ENCODE measurements at places on chromosomes 12 and 14.

GRCh38 chr14:51627313-51627712, 24.4 kb upstream of the FRMD6 start:
- DNase-seq, result no peak

DNA sequence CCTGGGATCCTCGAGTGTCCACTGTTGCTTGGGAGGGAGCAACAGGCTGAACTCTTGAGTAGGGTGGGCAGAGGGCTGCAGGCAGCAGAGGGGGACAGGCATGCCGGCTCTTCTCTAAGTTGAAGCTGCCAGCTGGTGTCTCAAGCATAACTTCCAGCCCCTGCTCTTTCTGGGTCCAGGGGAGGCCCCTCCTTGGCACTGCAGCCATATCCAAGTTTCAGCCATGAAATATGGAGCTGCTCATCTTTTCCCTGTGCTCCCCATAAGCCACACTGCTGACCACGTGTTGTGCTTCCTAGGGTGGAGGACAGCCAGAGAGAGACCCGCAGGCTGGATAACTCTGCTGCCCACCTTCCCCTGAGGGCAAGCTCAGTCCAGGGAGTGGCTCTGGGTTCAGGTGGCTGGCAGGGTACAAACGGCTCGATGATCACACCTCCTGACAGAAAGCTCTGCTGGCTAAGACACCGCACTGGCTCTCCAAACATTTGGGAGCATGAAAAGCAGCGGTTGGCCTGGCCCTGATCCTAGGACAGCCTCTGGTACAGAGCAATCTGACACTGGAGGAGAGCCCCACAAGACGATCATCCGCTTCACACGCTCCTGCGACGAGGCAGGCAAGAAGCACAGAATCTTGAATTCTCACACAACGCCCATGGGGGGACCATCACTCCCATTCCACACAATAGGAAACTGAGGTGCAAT, 79.6 kb downstream of the PITPNM2 start:
- no peak for DNase-seq

- no peak for DNase-seq
These were observed 56.2 kb downstream of the MIPOL1 start for GRCh38 chr14:37253905-37254304.

GRCh38 chr12:25977047-25977446, 18.6 kb downstream of the RASSF8 start:
- DNase-seq, result no peak

- no peak for DNase-seq
These were observed 144.5 kb upstream of the SLC38A2 start for GRCh38 chr12:46516933-46517578.

DNA sequence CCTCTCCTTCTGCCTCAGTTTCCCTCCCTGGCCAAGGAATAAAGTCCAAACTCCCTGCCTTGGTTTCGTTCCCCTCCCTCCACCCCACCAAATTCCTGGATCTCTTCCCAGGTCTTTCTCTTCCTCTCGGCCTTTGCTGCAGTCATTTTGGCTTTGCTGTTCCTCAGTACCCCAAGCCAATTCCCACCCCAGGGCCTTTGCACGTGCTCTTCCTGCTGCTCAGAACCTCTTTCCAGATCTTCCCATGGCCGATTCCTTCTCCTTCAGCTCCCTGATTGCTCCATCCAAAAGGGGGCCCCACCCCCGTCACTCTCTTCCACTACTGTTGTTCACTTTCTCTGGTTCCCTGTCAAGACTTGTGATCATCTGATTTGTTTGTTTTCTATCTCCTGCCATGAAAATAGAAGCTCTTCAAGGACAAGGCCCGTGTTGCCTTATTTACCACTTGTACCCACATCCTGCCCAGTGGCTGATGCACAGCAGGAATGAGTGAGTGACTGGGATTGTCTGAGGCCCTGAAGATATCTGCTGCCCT, 3.1 kb downstream of the HNF1A start:
- no peak for DNase-seq

DNA sequence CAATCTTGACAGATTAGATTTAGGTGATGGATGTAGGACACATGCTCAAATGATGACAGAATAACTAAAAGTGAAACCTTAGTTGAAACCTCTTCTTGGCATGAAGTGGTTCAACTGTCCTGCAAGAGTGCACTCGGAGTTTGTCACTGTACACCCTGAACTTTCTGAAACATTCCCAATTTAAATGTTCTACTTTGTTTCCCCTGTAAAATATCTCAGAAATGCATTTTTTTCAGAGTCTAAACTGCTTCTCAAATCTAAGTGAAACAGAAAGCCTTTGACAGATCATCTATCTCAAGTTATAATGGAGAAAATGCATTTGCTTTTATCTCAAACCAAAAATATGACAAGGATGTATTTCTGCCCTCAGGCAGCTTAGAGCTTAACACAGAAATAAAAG, 66.0 kb downstream of the BHLHE41 start:
- DNase-seq, result no peak

DNA sequence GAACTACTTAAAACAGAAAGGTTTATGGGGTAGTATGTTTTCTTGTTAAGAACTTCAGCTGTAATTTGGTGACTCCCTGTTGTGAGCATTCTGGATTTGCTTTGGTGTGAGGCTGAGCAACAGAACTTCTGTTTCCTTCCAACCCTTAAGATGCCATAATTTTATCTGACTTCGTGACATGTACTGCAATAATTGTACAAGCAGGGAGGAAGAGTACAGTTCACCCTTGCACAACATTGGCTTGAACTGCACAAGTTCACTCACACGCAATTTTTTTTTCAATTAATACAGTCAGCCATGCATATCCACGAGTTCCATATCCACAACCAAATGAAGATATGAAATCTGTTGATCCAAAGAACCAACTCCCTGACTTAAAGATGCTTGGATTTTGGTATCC, 42.9 kb upstream of the ANKS1B start:
- DNase-seq, result no peak

GRCh38 chr12:124191024-124191359, 103.9 kb upstream of the RFLNA start:
- DNase-seq, result peak; percentile 41

DNA sequence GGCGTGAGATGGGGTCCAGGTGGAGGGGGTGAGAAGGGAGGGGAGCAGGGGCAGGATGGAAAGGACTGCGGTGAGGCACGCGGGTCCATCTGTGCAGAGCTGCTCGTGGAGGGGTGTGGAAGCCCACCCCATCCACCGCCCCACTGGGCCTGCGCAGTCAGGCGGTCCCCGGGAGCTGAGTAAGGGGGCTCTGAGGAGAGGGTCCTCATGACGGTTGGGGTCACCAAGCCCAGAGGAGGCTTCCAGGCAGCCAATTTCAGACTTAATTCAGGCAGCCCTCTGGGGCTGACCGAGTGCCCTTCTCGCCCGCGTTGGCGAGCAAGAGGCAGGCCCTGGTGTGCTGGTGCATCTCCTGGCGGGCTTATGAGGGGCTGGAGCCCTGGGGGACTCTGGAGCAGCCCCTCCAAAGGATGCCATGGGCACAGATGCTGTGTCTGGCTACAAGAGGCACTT, 115.5 kb downstream of the KIF26A start:
- DNase-seq, result no peak

- DNase-seq, result no peak
These were observed 501.1 kb downstream of the APAF1 start for GRCh38 chr12:99146185-99146584.

GRCh38 chr14:55370883-55371455, 40.7 kb downstream of the ATG14 start:
- no peak for DNase-seq

DNA sequence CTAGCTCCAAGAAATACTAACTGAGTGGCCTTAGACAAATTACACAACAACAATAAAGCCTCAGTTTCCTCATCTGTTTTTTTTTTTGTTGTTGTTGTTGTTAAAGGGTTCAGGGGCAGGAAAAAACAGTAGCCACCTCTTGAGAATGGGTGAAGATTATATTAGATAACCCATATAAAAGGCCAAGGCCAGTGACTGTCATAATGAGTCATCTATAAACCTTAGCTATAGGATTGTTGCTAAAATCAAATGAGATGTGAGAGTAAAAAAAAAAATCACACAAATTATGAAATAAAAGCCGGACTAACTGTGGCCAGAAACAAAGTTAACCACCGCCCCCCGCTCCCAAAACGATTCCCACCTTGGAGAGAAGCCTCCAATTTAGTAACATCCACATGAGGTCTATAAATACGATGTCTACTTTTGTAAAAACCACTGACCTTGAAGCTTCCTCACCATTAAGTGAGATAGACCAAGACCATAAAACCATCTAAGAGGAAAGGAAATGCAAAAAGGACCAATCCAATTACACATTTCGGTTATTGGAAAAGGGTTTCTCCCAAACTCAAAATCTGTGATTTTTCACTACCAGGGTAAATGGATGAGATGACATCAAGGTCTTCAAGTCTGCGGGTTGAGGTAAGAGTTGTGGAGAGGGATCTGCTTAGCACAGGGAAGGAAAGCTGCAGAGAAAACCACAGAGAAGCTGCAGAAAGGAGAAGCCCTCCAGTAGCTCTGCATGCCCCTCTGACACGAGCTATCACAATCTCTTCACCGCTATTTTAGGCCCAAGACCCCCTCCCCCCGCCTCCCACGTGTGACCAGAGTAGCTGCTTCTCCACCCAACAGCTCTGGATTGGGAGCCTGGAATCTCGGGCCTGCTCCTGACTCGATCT, 1.0 kb downstream of the NAA25 start:
- peak; percentile 65 for DNase-seq

GRCh38 chr12:1351926-1352325, 242.5 kb downstream of the FBXL14 start:
- no peak for DNase-seq

Measured in Jurkat, Clone E6-1 (cell line).